ENCODE measurements at places on chromosomes 1 and 21.

- no peak for DNase-seq
These were observed 29.8 kb downstream of the RBM11 start for GRCh38 chr21:14245711-14246110.

DNA sequence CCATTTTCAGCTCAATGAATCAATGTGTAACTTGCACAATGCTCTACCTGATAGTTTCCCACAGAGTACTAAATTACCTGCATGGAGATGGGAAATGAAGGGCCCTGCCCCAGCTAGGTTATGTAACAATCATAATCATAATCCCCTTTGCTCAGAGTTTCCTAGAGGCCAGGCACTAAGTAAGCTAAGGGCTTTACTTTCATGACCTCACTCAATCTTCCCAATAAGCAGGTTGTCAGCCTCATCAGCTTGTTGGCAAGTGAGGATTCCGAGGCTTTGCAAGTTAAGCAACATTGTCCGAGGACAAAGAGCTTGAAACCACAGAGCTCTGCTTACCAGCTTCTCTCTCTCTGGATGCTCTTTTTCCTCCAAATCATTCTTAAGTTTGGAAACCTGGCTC lies 64.1 kb upstream of the NTPCR start:
- no peak for DNase-seq

GRCh38 chr1:53198241-53198651 lies 1.6 kb downstream of the CPT2 start:
- DNase-seq, result no peak

GRCh38 chr1:27787895-27788294 lies 14.9 kb downstream of the STX12 start:
- DNase-seq, result no peak

DNA sequence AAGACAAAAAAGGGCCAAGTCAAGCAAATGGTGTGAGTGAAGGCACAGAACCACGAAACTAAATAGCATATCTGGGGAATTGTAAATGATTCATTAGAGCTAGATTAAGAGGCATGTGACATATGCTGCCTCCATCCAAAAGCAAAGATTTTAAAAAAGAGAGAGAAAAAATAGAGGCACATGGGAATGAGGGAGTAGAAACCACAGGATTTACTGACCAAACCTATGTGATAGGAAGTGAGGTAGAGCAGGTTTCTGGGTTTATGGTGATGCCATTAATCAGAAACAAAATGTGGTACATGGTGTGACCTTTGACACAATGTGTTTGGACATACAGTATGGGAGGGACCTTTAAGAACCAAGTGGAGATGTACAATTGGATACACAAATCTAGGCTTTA lies 13.6 kb downstream of the C1orf52 start:
- no peak for DNase-seq

GRCh38 chr1:90201467-90202358 lies 206.8 kb downstream of the ZNF326 start:
- no peak for DNase-seq
